CD8-positive, alpha-beta memory T cell (primary cell): ENCODE measurements at places on chromosomes 3 and 15.

GRCh38 chr3:71859123-71859519, 74.2 kb upstream of the PROK2 start:
- peak; percentile 27 for DNase-seq

- DNase-seq: peak; percentile 24
Measured at GRCh38 chr3:172595664-172596393, 72.6 kb upstream of the TNFSF10 start.

DNA sequence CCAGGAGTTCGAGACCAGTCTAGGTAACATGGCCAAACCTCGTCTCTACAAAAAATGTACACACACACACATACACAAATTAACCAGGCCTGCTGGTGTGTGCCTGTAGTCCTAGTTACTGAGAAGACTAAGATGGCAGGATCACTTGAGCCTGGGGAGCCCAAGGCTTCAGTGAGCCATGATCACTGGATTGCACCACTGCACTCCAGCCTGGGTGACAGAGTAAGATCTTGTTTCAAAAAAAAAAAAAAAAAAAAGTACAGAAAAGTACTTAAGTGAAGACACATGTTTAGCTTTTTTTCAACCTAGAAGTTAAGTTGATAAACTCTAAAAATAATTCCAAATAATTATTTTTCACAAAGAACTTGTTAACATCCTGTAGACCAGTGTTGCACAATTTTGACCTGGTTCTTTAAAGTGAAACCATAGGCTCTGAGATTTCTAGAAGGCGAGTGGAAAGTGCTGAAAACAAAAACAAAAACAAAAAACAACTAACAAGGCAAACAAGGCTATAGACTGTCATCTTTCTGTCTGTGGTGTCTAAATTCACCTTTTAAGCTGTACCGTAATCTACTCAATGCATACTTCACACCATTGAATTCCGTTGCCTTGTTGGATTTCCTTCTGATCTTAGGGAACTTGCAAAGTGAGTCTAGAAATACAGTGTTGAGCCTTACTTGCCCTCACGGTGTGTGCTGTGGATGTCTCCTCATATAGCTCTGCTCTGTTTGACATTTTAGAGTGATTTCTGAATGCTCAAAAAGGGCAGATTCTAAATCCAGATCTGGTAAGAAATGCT, 63.5 kb downstream of the CHST2 start:
- no peak for DNase-seq

- DNase-seq: no peak
Measured at GRCh38 chr15:49621401-49621811, 558 bp downstream of the DTWD1 start.

DNA sequence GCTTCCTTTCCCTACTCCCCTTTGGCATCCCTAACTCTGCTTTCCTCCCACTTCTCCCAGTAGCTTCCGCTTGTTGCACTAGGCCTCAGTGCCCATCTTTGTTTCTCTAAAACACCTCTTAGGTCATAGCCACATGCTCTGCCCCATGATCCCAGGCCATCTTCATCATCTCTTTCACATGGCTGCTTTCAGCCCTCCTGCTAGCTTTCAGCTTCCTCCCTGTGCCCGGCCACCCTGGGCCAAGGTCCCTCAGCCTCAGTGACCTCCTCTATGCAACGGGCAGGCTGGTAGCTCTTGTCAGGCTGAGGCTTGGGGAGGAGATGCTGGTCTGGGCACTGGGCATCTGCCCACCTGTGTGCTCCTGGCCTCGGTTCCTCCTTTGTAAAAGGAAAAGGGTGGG, 2.3 kb downstream of the PLEKHO2 start:
- DNase-seq: no peak

- no peak for DNase-seq
Measured at GRCh38 chr15:61807281-61807929, 252.8 kb downstream of the VPS13C start.

- DNase-seq: no peak
Measured at GRCh38 chr15:29668120-29668602, 154.1 kb downstream of the TJP1 start.

GRCh38 chr3:111803123-111803593, 55.9 kb upstream of the PHLDB2 start:
- no peak for DNase-seq

DNA sequence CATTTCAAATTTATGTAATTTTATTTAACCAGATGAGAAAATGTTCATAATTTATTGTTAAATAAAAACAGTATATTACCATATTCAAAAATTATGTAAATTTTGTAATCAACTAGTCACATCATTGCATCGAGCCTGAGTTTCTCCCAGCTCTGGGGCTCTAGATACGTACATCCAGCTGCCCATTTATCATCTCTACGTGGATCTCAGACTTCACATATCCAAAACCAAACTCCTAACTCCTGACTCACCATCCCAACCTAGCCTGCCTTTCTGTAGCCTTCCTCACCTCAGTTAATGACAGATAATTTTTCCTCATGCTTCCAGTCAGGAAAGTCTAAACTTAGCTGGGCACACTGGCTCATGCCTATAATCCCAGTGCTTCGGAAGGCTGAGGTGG, 194.8 kb downstream of the SSR3 start:
- no peak for DNase-seq

DNA sequence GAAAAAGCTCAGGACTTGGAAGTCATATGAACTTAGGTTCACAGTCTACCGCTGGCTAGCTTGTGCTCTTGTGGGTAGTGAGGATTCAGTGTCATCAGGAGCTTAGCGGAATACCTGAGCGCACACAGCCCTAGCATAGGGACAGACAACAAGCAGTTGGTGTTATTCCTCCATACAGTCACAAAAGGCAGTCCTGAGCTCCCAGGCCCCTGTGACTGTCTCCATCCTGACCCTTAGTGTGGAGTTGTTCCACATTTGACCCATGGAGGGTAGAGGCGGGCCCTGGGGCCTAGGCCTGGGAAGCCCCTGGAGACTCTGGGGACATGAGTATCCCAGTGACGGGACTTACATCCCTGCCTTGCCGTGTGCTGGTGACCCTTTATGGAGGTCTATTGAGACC, 131.5 kb upstream of the PLXNA1 start:
- DNase-seq: no peak

DNA sequence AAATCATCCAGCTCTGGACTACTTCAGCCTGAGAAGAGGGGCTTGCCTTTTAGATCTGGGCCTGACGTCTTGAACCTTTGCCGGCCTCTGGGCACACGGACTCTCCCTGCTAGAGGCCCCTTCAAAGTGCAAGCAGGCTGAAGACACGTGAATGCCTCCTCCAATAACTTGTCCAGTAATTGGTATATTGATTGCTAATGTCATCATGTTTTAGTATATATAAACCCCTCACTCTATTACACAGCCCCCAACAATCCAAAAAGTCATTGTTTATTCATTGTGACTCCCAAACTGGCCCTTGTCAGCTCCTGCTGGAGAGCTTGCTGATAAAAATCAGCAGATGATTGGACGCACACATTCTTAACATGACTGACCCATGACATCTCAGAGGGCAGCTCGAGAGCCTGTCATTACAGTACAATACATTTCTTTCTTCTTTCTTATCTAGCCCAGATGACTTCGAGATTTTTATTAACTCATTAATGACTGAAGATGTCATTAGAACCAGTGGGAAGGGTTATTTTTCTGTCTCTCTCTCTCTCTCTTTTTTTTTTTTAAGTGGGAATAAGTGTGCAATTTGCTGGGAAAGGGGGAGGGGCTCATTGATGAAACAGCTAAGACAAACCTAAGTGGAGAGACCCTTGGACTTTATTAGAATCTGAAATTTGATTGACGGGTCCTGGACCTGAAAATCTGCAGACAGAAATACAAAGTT, 65.5 kb upstream of the NR2F2 start:
- no peak for DNase-seq

DNA sequence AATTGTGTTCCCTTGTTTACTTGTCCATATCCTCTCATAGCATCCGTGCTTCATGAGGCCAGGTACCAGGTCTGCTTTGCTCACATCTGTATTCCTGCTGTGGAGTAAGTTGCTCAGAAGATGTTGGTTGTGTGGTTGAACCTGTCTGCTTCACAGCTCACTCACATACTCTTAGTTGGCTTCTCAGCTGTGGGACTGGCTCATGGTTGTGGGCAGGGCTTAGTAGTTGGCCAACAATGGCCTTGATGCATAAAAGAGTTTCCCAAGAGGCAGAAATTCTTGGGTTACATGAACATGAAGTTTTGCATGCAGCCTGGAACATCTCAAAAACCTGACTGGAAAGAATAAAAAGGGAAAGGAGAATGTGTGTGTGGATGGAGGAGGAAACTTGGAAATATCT, 17.0 kb downstream of the CELF6 start:
- no peak for DNase-seq

GRCh38 chr3:185813691-185814215, 11.1 kb downstream of the IGF2BP2 start:
- DNase-seq: no peak

- DNase-seq: no peak
Measured at GRCh38 chr3:19256313-19256712, 108.0 kb downstream of the KCNH8 start.

GRCh38 chr15:63291507-63291906, 14.1 kb downstream of the APH1B start:
- DNase-seq: no peak

DNA sequence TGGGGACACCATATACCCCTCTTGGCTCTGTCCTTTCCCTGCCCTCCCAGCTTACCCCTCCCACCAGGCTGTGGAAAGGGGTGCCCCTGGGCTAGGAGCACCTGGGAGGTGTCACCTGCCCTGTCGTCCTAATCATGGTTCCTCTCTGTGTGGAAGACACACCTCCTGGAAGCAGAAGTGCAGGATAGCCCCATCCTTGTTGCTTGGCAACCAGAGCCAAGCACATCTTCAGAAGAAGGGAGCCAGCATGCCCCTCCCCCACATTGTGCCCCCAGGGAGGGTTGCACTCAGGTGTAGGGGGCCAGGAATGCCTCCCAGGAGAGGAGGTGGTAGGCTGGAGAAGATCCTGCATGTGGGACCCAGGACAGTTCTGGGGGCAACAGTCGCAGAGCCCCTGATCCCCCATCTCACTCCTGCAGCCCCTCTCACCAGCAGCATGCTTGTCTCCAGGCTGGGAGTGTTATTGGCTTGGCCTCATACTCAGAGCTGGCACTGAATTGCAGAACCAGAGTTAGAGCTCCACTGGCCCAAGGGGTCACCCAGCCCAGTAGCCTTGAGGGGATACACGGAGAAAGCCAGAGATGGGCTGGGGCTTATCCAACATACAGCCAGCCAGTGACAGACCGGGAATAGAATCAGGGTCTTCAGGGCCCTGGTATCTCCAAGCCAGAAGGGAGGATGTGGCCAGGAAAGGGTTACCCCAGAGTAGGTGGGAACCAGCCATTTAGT, 8.4 kb downstream of the RAB6B start:
- DNase-seq: no peak

GRCh38 chr3:190909908-190910307, 47.4 kb upstream of the GMNC start:
- DNase-seq: no peak

GRCh38 chr3:53772562-53772961, 73.7 kb downstream of the CHDH start:
- DNase-seq: no peak

DNA sequence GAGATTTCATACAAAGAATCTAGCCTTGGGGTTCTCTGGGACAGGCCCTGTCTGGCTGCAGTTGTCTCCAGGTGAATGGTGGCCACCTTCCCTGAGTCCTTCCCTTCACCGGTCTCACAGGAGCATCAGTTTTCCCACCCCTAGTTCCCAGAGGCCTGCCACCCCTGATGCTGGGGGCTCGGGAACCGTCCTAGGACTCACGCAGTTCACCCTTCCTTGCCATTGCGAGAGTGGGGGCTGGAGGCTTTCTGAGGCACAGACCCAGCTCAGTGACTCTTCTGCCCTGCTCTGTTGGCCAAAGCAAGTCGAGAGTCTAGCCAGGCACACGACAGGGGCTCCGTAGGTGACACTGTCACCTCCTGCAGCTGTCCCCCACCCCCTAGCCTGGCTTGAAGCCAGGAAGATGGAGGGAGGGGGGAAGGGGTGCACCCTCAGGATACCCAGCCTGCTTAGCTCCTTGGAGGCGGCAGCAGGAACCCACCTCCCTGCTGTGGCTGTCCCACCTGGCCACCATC, 130.3 kb downstream of the NUP210 start:
- DNase-seq: no peak

DNA sequence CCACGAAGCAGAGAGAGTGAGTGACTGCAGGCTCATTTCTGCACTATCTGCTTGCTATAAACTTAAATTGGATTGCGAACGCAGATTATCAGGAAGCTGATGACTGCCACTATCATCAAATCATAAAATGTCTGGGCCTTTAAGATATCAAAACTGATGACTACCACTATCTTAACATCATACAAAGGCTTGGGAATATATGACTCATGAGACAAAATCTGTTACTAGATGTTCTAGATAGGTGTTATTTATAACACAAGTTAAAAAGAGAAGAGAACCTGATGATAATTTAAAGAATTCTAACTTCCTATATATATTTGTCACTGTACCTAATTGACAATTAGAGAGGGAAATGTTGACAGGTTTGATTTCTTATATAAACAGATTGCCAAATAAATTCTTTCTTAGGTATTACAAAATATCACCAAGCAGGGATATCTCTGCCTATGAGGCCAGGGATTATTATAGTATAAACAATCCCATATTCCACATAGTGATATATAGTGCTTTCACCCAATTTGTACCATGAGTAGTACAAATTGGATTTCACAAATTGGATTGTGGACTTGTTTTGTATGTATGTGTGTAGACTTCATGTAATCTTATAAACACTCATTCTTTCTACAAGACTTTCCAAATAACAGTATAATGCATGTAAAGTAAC, 1157.2 kb downstream of the ROBO1 start:
- DNase-seq: no peak

DNA sequence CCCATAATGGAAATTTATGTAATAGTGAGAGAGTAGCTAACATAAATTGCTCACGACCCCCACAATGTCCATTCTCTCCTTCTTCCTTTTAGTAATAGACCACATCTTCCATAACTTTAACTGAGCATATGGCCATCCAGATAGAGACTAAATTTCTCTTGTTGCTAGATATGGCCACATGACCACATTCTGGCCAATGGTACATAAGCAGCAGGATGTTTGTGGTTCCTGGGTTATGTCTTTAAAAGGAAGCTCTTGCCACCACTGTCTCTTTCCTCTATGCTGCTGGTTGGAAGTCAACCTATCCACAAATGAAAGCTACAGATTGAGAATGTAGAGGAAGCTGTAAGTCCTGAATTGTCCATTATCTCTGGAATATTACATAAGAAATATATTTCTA, 59.7 kb upstream of the NPHP3 start:
- no peak for DNase-seq
